ENCODE measurements at places on chromosomes 6 and 20.
A peak's percentile ranks its signal among the peaks of the same experiment; 100 is the strongest.

DNA sequence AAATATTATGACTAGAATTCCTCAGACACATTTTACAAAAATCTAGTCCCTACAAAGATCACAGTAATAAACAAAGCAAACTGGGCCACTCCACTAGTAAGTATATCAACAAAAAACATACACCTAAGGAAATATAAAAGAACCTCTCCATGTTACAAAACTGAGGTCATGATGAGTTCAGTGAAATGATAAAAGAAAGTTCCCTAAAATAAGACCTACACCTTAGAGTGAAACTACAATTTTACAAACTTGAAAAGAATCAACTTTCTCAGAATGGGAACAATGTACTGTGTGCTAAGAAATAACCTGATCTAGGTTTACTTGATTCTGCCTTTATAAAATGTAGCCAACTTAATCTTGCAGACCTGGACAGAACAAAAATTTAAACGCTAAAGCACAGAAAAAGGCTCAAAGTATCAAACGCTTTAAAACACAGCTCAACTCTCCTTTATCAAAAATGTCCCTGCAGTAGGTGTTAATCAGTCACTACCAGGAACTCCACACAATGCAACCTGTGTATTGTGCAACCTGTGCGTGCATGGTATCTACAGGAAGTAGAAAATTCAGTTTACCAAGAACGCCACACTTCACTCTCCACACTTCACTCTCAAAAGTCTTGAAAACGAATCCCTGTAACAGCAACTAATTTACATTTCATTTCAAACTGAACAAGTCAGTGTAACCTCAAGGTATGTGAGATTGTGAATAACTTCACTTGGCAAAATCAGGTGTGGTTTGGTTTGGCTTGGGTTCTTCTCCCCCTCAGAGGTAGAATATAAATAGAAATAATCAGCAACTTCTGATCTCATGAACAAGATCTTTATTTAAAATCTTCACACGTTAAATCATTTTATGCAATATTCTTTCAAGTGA is 1.8 kb downstream of the RALGAPA2 start:
- DNase-seq, result no peak

DNA sequence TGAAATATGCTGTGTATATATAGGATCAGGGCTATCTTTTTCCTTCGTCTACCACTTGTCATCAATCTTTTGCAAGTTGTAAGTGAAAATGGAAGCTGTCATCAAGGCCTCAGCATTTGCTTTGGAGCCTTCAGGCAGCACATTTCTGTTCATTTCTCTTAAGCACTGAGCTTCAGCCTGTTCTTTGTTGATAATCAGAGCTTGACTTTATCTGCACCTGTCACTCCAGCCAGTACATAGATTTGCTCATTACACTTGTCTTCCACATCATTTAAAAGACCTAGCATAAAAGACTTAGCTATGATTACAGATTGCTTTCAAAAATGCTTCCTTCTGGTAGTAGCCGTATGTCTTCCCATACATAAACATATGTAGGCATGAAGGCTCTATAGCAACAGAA is 189.8 kb upstream of the GRIK2 start:
- no peak for DNase-seq

- no peak for DNase-seq
Observed at GRCh38 chr20:57180387-57180786, 86.1 kb downstream of the BMP7 start.

- no peak for DNase-seq
Observed at GRCh38 chr6:19070520-19070919, 683.4 kb downstream of the RNF144B start.

DNA sequence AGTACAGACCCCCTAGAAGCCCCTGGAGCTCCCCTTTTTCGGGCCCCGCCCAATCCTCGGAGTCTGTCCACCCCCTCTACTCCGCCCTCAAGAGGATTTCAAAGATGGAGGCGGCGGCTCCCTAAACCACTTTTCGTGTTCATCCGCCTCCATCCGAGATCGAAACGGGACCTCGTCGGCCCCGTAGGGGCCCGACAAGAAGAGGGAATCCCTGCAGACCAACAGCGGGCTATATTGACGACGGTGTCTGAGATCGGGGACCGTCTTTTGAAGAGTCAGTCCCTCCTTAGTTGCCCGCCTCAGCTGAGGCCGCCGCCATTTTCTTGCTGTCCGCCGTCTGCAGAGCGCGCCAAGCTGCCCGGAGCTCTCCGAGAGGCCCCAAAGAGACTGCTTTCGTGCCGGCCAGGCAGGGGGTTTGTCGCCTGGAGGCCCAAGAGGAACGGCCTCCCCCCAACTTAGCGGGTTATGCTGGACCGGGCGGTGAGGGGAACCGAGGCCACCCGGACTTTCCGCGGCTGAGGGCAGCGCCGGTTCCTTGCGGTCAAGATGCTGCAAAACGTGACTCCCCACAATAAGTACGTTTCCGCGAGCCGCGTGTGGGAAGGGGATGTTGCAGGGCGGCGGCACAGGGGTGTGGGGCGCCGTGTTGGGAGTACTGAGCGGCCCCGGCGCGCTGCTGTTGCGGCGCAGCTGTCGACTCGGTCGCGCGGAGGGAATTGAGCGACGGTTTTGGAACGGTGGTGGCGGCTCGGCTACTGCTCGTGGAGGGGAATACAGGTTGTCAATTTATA is 4.2 kb downstream of the BRD2 start:
- DNase-seq, result peak; percentile 49

DNA sequence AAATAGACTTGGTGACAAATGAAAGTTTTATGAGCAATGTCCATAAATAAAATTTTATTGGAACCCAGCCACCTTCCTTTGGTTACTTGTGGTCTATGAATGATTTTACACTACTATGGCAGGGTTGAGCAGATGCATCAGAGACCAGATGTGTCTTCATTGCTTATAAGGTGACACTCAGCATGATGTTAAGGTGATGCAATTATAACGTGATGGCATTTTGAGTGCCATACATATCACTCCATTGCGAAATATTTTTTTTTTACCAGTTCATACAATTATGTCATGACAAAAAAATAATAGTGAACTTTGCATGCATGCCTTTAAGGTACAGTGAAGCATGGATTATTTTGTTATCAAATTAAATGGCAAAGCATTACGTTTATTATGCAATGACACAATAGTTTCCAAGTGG is 96.0 kb downstream of the ADTRP start:
- DNase-seq, result no peak

- no peak for DNase-seq
Observed at GRCh38 chr6:105370351-105370750, 32.5 kb downstream of the PREP start.

DNA sequence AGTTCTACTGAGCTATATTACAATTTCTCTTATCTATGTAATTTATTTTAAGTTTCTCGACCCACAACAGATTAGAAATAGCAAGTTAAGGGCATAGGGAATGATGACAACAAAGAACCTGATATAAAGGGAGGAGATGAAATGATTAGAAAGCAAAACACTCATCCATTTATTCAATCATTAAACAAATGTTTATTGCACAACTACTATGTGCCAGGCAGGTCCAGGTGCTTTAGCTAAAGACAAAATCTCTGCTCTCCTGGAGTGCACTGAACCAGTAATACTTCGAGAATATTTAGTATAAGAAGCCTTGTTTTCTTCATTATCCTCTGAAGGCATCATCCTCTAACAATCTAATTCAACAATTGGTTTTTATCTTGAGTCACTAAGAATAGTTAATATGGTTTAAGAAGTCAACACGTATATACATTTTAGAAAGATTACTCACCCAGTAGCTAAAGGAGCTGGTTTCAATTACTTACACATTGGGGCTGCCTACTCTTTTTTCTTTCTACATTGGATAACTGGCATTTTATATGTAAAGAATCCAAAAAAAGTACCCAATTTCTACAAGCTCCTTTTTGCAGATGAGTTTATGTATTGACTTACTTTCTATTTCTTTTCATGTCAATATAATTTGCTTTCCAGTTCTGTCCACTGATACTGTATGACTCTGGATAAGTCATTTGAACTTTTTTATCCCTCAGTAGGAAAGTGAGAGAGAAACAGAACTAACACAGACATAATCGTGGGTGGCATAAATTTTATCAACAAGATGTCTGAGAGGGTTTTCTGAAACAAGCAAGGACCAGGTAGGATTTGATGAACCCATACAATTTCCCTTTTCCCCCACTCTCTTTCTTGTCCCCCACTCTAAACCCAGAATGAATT is 312.6 kb downstream of the CLIC5 start:
- DNase-seq, result no peak

- DNase-seq, result no peak
Observed at GRCh38 chr6:45838451-45838850, 177.2 kb downstream of the CLIC5 start.

DNA sequence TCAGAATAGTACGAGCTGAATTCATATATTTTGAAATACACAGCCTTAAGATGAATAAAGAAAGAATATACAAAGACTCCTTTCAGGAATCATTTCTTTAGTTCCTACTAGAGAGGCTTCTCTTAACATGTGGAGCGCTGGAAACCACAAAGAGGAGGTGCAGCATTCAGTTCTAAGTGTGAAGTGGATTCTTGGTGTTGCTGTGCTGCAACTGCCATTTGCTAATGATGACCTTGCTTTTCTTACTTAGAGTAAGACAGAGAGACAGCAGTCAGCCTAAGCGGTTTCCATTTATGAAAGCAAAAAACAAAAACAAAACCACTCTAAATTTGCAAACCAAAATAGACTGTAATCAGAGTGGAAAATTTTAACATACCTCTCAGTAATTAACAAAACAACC is 629.0 kb downstream of the EPHA7 start:
- DNase-seq, result no peak

DNA sequence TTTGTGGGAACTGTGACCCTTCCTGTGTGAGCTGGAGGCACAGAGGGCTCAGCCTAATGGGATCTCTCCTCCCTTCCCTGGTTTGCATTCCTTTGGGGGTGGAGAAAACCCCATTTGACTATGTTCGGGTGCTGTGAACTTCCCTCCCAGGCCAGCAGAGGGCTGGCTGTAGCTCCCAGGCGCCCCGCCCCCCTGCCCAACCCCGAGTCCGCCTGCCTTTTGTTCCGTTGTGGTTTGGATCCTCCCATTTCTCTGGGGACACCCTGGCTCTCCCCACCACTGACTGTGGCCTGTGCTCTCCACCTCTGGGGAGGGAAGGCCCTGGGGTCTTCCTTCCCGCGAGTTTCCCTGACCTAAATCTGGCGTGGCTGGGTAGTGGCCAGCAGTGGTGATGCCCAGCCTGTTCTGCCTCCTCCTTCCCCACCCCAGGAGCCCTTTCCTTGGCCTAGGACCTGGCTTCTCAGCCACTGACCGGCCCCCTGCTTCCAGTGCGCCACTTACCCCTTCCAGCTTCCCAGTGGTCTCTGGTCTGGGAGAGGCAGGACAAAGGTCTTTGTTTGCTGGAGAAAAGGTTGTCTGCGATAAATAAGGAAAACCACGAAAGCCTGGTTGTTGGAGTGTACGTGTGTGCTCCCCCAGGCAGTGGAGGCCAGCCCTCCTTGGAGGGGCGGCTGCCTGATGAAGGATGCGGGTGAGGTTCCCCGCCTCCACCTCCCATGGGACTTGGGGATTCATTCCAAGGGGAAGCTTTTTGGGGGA is 4.9 kb downstream of the VEGFA start:
- DNase-seq, result peak; percentile 12

DNA sequence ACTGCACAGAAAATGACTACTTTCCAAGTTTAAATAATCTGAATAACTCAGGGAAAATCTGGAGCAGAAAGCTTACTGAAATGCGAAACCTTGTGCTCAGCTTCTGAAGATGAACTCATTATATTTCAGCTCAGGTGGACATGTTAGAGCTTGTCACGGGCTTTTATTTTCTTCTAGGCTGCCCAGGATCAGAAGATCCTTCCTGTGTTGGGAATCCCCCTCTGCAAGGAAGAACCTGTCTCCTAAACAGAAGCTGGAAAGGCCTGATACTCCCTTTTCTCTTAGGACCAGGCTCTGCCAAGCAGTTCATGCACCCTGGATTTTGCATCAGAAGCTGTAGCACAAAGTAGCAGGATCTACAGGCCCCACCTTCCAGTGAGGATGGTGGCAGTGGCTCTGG is 5.1 kb upstream of the SLC2A12 start:
- DNase-seq, result no peak

All from activated naive CD4-positive, alpha-beta T cell (primary cell).